ENCODE measurements at places on chromosomes 5 and 9.

GRCh38 chr9:97510797-97511654, 9.6 kb downstream of the TMOD1 start:
- no peak for DNase-seq

DNA sequence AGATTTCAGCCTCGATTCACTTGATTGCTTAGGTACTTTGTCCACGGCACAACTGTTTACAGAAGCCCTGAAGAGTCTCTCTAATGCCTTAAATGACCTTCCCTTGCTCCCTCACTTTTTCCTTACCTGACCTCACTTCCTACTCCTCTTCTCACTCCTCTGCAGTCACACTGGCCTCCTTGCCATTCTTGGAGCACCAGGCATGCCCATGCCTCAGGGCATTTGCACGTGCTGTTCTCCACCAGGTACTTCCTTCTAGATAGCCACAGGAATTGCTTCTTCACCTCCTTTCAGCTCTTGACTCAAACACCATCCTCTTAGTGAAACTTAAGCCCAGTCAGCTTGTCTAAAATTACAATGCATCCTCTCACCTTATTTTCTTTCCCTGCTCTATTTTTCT, 52.4 kb upstream of the TRAF1 start:
- no peak for DNase-seq

GRCh38 chr5:159411115-159411514, 80.8 kb upstream of the IL12B start:
- DNase-seq = no peak

GRCh38 chr5:1877103-1878049, 5.3 kb downstream of the IRX4 start:
- no peak for DNase-seq

DNA sequence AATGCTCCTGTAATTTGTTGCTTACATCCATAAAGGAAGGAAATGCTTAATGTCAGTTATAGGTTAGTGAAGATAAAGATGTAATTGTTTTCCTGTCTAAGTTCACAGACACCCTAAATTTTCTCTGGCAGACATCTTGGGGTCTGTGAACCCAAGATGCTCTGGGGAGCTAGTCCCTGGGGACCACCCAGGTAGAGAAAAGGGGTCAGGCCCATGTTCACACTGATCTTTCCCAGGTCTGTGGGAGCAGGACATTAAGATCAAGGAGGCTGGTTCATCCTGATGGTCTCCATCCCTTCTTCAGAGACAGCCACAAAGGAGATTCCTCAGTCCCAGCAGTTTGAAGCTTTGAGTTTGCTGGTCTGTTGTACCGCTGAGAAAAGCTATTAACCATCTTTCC, 267.5 kb downstream of the ARHGAP26 start:
- no peak for DNase-seq

DNA sequence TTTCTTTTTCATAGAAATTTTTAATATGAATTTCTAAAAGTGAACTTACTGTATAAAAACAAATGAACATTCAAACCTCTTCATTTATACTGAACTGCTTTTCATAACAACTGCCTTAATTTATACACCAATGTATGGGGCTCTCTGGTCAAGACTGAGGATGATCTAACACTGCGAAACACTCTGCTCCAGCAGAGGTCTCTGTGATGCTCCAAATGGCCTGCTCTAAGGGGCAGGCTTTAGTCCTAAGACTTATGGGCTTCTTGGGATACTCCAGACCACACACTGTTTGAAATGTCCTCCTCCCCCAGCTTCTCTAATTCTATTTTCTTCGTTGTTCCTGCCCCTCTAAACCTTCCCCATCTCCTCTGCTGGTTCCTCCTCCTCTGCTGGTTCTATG, 58.5 kb downstream of the LIFR start:
- no peak for DNase-seq
